Mononuclear cell (primary cell): ENCODE measurements at places on chromosomes 1 and 21. TPM values are rescaled to one million over a fixed set of nuclear protein-coding genes. Genes with fewer than 3 reads are reported as not detected.

Gene CRP
- total RNA-seq: 0.42 TPM

Gene CRYAA
- not detected for total RNA-seq

Gene SPSB1
- 0.94 TPM for total RNA-seq

Gene ASPM
- total RNA-seq: 0.84 TPM

Gene ANGPTL3
- not detected for total RNA-seq

Gene PPIH
- 26.1 TPM for total RNA-seq

Gene PDE9A
- 3.0 TPM for total RNA-seq

Gene FHAD1
- 0.10 TPM for total RNA-seq

Gene SERPINC1
- 0.10 TPM for total RNA-seq

Gene TMPRSS3
- total RNA-seq: 0.42 TPM

Gene SEC16B
- total RNA-seq: not detected

Gene NTNG1
- total RNA-seq: 1.6 TPM

Gene TMEM269
- 1.0 TPM for total RNA-seq

Gene SELP
- total RNA-seq: 17.0 TPM

Gene CLCNKB
- total RNA-seq: not detected

Gene CBS
- total RNA-seq: not detected

Gene DMRTA2
- under 0.01 TPM for total RNA-seq

Gene E2F2
- 2.7 TPM for total RNA-seq

Gene SLAMF1
- 30.0 TPM for total RNA-seq

Gene EEIG2
- total RNA-seq: 22.9 TPM

Gene FAM163A
- total RNA-seq: 0.21 TPM
